ENCODE measurements at places on chromosomes 11 and 22.

GRCh38 chr11:66744485-66745355 is 15.7 kb upstream of the SPTBN2 start:
- peak; percentile 90 for DNase-seq

DNA sequence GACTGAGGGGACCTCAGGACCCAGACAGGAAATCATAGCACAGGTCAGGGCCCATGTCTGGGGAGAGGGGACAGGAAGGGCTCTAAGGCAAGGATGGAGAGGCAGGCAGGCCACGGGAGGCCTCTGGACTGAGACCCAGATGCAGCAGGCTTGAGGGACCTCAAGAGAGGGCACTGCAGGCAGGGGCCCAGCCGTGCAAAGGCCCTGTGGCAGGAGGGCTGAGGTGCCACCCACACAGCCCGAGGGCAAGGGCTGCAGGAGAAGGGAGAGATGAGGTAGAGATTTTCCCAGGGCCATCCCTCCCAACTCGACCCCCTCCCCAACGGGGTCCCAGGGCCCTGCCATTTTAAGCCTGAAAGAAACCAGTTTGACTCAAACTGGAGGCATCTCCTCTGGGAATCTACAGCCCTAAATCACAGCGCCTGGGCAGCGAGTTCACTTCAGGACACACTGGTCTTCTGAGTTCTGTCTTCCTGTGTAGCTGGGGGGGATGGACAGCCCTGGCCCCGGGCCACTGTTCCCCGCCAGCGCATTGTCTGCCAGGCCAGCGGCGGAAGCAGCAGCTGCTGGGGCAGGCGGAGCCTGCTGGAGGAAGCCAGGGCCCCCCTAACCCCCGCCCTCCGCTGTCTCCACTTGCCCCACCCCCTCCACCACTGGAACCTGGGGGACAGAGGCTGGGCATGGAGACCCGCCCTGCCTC is 20.3 kb upstream of the WNT7B start:
- DNase-seq, result no peak

GRCh38 chr22:17997456-17997855 is 26.9 kb downstream of the MICAL3 start:
- DNase-seq, result no peak

GRCh38 chr11:103076361-103076760 is 15.6 kb downstream of the DCUN1D5 start:
- DNase-seq, result no peak

- no peak for DNase-seq
These were observed 1236.4 kb downstream of the FAM181B start for GRCh38 chr11:81497202-81497804.

All from activated naive CD8-positive, alpha-beta T cell treated with anti-CD3 and anti-CD28 coated beads for 36 hours (primary cell).